ENCODE measurements at places on chromosomes 12 and 14.

GRCh38 chr12:53234271-53234914, 2.4 kb upstream of the RARG start:
- DNase-seq = no peak

GRCh38 chr12:83016218-83016835, 329.6 kb downstream of the TMTC2 start:
- no peak for DNase-seq

DNA sequence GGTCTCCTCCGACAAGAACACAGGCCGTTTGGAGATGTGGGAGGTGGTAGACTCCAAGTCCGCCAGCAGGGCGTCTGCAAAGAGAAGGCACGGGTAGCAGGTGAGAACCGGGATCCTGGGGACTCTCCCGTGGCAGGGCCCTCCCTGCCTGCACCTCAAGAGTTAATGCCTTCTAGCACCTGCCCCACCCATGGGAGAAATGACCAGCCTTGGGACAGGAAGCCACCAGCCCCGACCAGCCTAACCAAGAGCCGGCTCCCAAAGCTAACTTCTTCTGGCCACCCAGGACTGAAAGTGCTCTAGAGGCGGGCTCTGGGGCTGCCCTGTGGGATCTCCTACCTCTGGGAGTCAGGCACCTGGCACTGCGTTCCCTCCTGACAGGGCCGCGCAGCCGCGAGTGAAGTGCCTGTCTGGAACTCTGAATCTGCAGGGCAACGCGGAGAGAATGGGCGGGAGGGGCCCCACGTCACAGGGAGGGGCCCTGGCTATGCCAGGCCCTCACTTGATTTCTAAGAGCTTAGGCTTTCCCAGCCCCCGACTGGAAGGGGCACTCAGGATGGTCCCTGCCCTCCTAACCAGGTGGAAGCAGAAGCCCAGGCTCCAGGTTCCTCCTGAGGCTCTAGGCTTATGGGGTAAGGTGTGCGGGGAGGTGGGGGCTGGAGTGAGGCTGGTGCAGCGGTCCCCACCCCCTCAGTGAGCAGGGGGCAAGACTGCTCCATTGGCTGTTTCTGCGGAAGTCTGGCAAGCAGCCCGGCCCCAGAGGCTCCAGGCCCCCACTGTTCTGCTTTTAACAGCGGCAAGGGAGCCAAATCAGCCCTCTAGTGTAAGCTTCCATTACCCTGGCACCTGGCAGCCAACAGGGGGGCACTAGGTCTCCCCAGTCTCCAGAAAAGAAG, 23.6 kb upstream of the RPLP0 start:
- no peak for DNase-seq

GRCh38 chr12:678747-679712, 15.8 kb upstream of the NINJ2 start:
- DNase-seq = no peak

DNA sequence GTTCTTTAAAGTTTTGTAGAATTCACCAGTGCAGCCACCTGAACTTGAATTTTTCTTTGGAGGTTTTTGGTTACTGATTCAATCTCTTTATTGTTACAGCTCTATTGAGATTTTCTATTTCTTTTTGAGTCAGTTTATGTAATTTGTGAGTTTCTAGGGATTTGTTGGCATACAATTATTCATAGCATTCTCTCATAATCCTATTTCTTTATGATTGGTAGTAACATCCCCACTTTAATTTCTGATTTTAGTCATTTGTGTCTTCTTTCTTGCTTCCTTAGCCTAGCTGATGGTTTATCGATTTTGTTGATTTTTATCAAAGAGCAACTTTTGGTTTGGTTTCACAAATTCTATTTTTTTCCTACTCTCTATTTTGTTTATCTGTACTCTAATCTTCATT, 17.9 kb upstream of the BBS10 start:
- DNase-seq = no peak

GRCh38 chr12:117063162-117063911, 35.9 kb downstream of the TESC start:
- peak; percentile 14 for DNase-seq

DNA sequence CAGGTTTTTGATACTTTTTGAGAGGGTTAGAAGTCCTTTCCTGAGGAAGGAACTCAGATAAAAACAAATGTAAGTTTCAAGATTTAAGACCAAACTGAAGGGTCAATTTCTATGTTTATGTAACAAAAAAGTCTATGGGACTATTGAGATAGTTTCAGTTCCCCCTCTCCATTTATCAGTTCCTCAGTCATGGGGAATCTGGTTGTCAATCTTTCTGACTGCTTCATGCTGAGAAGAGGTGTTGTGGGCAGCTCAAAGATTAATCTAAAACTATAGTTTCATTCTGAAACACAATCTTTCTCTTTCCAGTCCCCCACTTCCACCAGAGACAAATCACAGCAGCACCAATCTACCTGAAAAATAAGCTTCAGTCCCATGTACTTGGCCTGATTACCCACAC, 93.7 kb downstream of the KCNMB4 start:
- DNase-seq = no peak

DNA sequence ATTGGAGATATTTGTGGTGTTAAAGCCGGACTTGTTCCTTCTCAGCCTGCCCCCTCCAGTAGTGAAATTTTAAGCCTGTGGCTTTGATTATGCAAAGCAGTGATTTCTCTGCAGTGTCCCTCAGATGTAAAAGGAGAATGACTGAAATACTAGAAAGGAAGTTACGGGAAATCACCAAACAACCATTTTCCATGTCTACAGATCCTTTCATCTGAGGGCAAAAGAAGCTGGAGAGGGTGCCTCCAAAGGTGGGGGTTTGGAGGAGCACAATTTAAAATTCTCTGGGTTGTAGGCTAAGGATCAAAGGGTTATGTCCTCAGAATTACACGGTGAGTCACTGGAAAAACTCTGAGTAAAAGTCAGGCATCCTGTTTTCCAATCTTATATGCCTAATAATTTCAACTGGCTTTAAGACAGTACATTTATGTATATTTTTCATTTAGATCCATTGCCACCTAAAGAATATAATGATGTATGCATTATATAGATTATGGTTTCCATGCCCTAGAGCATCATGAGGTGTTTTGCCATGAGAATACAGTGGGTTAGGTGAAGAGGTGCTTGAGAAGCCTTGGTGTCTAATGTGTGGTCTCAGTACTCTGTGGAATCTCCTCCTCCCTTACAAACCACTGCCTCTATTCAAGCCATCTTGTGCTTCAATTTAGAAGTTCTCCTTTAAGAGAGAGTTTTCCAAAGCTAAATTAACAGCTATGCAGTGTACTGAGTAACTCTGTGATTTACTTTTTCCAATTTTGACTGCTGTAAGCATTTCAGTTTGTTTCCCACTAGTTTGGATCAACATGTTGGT, 362.1 kb downstream of the RAD51B start:
- no peak for DNase-seq

DNA sequence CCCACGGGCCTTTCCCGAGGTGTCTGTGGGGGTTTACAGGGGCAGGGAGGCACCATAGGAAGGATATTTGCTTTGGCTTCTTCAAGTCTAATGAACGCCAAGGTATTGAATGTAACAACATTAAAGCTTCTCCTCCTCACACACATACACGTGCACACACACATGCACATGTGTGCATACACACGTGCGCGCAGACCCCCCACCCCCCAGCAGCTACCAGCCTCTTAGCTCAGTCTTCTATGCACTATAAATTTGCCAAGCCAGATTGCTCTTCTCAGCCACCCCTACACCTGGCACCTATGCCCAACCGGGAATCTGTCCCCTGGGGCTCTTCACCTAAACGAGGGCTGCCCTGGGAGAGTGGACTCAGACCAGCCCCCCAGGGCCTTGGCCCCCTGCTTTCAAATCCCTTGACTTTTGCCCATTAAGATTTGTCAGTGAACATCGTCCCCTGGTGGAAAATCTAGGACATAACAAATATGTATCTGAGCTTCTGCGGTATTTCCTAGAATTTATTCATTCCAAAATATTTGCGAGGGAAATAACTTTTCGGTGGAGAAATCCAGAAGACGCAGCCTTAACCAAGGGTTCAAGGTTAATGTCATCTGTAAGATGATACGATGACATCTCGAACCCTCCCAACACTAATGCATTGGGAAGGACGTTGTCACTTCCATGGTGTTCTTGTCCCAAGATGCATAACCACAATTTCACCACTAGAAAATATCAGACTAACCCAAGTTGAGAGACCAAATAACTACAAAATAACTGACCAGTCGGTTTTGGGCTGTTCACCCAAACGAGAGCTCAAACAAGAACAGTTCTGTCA, 330.4 kb downstream of the MED13L start:
- no peak for DNase-seq

- no peak for DNase-seq
These were observed 73.2 kb downstream of the SEC23A start for GRCh38 chr14:39029789-39030188.

GRCh38 chr12:79108962-79109361, 244.4 kb downstream of the SYT1 start:
- DNase-seq = no peak

DNA sequence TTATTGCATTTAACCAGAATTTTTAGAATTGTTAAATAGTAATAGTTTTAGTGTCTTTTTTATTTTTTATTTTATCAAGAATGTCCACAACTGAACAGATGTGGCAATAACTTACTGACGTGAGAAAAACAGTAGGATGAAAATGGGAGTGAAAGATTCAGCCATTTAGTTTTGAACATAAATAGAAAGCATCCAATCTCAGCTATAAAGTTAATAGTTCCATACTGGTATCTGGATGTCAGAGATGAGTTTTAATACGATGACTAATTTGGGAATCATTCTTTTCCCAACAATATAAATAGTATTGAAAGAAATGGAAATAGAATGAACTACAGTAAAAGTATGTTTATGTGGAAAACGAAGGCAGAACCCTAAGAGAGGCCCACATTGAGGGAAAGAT, 159.4 kb downstream of the EPS8 start:
- DNase-seq = no peak

GRCh38 chr12:46977871-46978375, 101.5 kb upstream of the PCED1B start:
- DNase-seq = no peak

DNA sequence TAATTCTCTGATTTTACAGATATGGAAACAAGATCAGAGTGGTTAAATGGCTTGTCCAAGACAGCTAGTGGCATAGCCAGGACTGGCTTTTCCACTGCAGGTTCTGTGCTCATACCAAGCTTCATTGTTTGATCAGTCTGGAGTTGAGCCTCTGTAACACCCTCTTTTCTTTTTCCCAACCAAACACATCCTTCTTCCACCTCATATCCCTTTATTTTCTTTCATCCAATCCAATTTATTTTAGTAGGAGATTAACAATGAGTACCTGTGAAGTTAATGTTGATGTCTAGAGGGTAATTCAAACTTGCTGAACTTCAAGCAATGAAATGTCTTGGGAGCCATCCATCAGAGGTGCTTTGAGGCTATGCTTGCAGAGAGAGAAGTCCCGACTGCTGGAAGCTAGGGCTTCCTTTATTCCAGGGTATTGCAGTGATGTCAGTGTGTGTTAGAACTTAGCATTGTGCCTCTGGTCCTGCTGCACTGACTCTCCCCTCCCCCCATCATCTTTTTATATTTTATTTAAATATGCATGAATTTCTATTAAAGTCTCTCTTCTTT, 452.1 kb upstream of the PDE3A start:
- DNase-seq = no peak

DNA sequence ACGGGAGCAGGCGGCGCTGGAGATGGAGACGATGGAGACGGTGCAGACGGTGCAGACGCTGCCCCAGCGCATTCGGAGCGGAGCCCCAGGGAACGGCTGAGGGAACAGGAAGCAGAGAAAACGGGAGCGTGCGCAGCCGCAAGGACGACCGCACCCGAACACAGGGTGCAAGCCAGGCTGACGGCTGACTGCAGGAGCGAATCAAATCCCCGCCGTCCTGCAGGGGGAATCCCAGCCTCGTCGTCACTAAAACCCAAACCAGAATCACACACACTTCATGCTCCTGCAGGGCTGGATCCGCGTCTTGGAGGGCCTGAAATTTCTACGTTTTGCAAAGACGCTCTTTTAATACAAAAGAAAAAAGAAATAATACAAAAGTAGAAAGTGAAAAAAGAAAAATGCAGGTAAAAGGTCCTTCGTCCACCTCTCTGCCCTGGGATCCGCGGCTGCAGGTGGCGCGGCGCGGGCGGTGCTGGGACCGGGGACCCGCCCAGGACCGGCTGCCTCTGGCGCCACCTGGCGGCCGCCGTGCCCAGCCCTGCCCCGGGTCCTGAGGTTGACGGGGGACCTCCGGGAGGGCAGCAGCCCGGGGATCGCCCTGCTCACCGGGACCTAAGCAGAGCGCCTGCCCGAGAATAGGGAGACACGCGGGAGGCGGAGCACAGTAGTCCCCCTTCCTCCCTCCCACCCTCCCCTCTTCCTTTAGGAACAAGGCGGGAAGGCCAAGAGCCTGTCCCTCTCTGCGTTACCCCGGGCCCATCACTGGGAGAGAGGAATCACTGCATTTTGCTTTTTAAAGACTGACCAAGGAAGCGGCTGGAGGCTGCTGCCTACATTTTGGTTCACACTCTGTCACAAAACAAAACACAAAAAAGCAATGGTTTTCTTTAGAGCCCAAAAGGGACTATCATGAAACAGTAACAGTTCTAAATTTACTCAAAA, 20.1 kb downstream of the STX2 start:
- DNase-seq = peak; percentile 71

- no peak for DNase-seq
These were observed 109.3 kb upstream of the EVL start for GRCh38 chr14:99955826-99956455.

GRCh38 chr12:85393606-85394005, 113.6 kb downstream of the ALX1 start:
- DNase-seq = no peak

DNA sequence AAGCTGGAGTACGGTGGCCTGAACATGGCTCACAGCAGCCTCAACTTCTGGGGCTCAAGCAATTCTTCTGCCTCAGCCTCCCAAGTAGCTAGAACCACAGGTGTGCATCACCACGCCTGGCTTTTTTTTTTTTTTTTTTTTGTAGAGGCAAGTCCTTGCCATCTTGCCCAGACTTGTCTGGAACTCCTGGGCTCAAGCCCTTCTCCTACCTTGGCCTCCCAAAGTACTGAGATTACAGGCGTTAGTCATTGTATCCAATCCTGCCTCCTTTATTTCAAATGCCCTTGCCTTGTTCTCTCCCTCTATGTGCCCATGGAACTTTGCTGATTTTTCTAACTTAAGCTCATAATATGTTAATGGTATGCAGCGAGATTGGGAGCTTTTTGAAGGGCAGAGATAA, 49.2 kb upstream of the PRICKLE1 start:
- DNase-seq = no peak

- DNase-seq = no peak
These were observed 6.4 kb upstream of the ASCL1 start for GRCh38 chr12:102950950-102951619.

GRCh38 chr14:91372671-91373495, 44.7 kb downstream of the CCDC88C start:
- DNase-seq = no peak

- peak; percentile 17 for DNase-seq
These were observed 1004.4 kb downstream of the AACS start for GRCh38 chr12:126069549-126070165.
